Stimulated activated CD4-positive, alpha-beta T cell treated with anti-CD3 and anti-CD28 coated beads, Interleukin-12 subunit alpha, Interleukin-12 subunit beta, amount 100 ng/mL, for 24 hours (primary cell): ENCODE measurements at places on chromosomes 4 and X.
A peak's percentile ranks its signal among the peaks of the same experiment; 100 is the strongest.

DNA sequence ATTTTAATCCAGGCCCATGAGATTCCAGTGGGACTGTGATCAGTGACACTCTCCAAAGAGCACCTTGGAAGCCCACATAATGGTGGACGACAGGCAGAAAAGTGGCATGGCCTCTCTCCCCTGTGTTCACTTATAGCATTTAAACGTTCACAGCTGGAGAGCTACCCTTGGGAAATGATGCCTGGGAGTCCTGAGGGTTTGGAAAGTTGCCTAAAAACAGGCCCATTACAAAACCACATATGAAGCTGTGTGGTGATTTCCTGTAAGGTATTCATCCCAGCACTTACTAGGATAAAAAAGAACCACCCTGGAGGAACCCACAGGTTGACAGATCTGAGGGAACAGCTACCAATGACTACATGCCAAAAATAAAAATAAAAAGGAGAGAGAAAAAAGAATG lies 193.2 kb downstream of the RASL11B start:
- DNase-seq = no peak

DNA sequence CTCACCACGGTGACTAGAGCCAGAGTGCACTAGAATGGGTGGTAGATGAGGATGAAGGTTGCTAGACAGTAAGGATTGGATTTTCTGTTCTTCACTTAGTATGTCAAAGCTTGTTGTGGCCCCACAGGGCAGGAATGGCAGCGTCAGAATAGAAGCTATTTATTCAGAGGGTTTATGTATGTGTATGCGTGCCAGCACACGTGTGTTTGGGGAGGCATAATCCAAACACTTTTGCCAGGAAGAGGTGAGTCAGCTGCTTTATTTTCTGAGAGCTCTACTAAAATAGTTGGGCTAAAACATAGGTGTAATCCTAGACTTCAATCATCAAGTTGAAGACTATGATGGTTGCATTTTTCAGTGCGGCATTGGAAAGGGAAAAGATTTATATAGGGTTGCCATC lies 1.2 kb upstream of the MAGEE2 start:
- DNase-seq = no peak

GRCh38 chrX:9786798-9787635 lies 788 bp downstream of the SHROOM2 start:
- no peak for DNase-seq

DNA sequence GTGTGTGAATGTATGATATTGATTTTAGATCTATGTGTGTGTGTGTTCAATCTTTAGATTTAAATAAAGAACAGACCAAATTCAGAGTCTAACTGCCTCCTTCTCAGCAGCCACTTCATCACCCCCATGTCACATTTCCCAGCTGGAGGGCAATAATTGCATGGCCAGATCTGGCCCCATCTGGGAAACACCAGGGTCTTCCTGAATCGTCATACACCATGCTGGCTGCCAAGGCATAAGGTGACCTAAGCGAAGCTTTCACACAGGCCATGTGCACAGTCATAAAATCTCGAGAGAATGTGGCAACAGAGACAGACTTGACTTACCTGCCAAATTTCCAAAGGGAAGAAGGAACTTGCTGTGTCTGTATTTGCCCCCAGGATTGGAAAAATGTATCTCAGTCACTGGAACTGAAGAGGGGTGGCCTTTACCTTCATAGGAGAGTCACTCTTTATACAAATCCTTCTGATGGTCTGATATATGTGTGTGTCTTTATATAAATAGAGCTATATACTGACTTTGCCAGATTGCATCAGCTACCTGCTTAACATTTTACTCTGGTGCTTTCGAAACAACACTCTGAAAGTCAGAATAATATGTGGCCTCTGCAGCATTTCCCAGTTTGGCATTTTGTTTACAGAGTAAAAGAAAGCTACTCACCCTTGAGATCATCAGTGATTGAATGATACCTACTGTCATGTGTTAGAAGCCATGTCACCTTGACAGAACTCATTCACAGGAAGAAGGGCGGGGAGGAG lies at the start of gene PLAC1:
TSS of gene PLAC1 (minus strand) at position 470 of the 758 bp plus-strand sequence. CDS start 91,789 bp downstream, outside the sequence.
- DNase-seq = no peak

DNA sequence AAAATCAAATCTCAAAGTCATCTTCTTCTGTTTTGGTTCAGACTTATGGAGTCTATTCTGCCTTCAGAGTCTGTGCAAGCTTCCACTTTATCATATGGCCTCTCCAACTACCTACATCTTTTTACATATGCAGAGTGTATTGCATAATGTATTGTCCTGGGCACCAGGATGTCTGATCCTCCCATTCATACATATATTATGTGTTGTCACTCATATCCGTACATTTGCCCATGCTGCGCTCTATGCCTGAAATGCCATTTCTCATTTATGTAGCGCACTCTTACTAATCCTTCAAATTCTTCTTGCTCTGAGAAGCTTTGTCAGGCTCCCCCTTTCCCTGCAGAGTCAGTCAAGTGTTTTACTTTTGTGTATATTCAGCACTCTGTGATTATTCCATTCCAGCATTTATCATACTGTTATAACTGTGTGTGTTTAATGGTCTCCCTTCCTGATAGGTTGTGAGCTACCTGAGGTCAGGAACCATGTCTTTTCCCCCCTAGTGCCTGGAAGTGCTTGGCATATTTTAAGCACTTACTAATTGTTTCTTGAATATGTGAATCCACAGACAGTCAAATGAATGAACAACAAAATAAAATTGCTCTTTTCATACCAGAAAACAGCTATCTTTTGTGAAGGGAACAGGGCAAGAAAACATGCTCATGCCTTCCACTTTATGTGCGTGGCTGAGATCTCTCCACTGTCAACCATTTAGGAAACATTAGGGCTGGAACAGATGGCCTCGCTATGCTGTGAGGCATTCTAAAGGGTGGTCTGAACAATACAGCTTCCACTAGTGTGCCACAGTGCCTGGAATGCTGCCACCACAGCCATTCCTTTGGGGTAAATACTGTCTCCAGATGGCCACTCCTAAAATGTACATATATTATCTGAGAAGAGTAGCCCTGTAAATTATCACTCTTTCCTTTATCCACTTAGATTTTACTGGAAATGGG lies 81.8 kb downstream of the GLUD2 start:
- DNase-seq = no peak

GRCh38 chr4:80154545-80154933 lies 42.8 kb upstream of the PRDM8 start:
- no peak for DNase-seq

- DNase-seq = no peak
Measured at GRCh38 chr4:83731609-83732008, 195.7 kb downstream of the GPAT3 start.

GRCh38 chr4:92600638-92601037 lies 296.9 kb downstream of the GRID2 start:
- DNase-seq = no peak

DNA sequence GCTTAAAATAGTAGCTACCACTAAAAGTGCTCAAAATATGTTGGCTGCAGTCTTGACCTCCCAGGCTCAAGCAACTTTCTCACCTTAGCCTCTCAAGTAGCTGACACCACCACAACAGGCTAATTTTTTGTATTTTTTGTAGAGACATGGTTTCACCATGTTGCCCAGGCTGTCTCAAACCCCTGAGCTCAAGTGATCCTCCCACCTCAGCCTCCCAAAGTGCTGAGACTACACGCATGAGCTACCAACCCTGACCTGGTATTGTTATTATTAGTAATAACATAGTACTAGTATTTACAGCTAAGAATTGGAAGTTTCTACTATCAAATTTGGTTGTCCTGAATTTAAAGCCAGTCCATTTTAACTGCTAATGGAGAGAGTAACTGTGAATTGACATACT lies 18.0 kb downstream of the STAP1 start:
- DNase-seq = no peak

- DNase-seq = no peak
Measured at GRCh38 chrX:153501530-153501929, 6.8 kb downstream of the BGN start.

DNA sequence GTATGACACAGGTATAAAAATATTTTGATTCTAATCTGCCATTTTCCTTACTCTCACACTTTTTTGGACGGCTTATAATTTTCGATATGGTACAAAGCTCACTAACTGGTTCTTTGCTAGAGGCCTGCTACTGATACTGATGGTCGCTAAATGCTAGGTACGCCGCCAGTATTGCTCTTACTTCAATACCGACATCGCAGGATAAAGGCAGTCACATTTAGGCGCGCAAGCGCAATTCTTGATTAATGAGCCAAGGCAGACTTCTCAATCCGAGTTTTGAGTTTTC lies 557 bp upstream of the USP38 start:
- no peak for DNase-seq

DNA sequence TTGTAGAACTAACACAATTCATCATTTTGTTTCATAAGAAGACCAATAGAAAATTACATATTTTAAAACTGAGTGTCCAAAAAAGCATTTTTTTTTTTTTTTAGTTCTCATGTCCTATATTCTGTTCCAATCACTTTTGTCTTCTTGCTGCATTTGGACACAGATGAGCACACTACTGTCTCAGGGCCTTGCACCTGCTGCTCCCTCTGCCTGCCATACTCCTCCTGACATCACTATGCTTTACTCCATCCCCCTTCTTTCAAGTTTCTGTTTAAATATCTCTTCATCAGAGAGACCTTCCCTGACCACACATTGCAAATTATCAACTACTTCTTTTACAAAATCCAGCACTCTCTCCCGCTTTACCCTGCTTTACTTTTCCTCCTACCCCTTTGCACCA lies 230.7 kb upstream of the GK2 start:
- no peak for DNase-seq

GRCh38 chrX:119229253-119229615 lies 6.9 kb upstream of the PGRMC1 start:
- no peak for DNase-seq

DNA sequence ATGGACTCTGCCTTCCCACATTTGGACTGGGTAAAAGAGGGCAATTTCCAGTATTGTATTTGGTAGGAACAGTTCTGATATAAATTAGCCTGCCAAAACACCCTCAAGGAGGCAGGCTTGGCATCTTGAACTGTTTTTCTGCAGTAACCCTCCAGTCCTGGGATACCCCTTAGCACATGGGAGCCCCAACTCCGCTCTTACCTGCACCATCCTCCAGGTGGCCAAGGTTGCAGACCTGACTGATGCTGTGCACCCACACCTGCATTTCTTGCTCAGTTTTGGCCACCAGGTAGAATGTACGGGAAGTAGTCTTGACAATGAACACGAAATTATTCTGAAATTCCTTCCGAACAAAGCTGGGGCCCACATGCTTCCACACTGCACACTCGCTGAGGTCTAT lies 35.1 kb downstream of the GAB3 start:
- DNase-seq = no peak

DNA sequence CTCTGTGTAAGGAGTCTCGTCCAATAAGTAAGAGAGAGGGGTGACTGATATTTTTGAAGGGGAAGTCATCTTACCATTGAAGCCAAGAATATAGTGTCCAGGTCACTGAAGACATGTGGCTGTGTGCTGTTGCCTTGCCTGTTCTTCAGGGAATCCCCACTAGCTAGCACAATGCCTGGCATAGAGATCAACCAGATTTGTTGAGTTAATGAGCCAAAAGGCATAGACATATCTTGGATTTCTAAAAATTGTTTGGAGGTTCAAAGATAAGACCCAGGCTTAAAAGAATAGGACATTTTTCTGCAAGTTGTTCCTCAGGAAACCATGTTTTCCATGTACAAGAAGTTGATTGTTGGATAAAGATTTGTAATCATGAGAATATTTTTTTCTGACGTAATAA lies 119.3 kb upstream of the DKK2 start:
- DNase-seq = no peak

- DNase-seq = no peak
Measured at GRCh38 chr4:146637621-146638332, 916 bp upstream of the POU4F2 start.

DNA sequence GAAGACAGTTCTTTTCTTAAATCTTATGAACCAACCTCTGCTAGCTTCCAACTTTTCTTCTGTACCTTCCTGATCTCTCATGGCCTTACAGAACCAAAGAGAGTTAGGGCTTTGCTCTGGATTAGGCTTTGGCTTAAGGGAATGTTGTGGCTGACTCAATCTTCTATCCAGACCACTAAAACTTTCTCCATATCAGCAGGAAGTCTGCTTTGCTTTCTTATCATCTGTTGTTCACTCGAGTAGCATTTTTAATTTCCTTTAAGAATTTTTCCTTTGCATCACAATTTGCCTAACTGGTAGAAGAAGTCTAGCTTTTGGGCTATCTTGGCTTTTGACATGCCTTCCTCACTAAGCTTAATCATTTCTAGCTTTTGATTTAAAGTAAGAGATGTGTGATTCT lies 167.0 kb downstream of the TBCK start:
- DNase-seq = no peak

DNA sequence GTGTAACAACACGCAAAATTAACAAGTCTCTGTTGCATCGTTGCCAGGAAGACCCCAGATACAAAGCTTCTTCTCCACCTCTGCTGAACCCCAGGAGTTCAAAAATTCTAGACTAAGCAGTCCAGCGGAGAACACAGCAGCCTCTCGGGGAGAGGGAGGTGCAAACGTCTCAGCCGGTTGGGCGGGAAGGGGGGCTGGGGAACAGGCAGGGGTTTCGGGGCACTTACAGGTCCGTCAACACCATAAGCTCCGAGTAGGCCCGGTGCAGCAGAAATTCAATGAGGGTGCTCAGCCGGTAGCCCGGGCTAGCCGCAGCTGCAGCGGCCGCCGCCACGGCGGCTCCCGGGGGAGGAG lies 394 bp downstream of the MED14 start:
- DNase-seq = peak; percentile 3

- DNase-seq = no peak
Measured at GRCh38 chrX:72028701-72029470, 102.8 kb downstream of the RTL5 start.

DNA sequence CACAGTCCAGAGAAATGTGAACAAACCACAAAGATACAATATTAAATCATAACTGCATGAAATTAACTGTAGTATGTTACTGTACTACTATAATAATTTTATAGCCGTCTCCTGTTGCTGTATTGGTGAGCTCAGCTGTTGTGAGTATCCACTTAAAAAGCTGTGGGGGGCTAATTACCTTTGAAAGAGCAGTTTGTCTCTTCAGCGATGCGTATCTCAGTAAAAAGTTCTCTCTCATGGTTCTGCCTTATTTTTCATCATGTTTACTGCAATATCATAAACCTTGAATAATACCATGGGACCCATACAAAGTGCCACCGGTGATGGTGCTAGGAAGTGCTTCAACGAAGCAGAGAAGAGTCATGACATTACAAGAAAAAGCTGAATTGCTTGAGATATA lies 8.4 kb upstream of the MSMO1 start:
- DNase-seq = no peak

DNA sequence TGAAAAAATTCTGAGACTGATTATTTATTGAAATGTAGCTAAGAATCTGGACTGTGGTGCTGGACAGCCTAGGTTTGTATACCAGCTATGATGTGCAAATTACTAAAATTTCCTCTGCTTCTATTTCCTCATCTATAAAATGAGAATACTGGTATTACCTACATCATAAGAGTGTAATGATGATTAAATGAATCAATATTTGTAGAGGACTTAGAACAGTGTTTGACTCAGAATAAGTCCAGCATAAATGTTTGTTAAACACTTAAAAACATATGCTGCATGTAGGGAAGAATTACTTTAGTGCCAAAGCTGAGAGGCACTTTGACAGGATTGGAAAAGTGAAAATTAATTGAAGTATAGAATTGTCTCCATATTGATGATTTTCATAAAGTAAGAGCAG lies 55.3 kb upstream of the TMPRSS11F start:
- no peak for DNase-seq

GRCh38 chrX:28693101-28693500 lies 105.9 kb downstream of the IL1RAPL1 start:
- no peak for DNase-seq
